ENCODE measurements at places on chromosomes 3 and 15.

GRCh38 chr3:99783011-99783573 lies 34.6 kb upstream of the CMSS1 start:
- no peak for ATAC-seq

DNA sequence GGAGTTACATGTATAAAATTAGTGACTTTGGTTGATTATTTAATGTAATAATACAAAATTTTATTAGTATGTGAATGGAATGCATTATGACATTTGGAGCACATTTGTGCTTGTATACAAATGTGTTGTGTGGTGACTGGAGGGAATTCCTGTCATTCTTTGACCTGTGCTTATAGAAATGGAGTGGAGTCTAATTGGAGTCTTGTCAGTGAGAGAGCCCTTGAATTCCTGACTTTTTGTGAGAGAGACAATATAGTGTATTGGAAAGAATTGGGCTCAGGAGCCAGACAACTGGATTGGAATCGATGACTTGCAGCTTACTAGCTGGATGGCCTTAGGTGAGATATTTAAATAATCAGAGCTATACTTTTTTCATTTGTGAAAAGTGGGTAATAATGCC lies 9.4 kb downstream of the TCF12 start:
- no peak for ATAC-seq

DNA sequence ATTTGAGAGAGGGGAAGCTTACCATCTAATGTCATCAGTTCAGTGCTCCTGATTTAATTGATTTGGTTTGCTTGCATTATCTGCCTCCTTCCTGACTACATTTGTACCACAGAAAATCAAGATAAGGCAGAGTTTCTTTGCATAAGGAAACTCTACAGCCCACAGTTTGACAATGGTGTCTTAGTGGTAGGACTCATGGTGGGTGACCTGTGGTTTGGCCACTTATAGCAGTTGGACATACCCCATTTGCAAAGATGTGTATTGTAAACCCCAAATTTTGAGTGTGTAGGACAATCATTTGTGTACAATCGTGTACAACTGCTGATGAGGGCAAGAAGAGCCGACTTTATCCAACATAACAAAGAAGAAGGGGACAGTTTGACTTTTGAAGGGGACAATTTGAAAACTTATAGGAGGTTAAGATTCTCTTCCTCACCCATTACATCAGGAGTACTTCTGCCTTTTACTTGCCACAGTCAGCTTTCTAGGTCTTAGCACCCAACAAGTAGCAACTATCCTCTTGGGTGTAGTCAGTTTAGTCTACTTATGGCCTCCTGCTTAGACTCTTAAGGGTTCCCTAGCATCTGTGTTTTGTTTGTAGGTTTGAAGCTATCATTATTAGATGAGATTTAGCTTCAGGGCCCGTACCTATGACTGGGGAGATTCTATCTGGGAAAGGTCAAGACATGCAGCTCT lies 6.2 kb downstream of the TGFBR2 start:
- ATAC-seq = no peak

DNA sequence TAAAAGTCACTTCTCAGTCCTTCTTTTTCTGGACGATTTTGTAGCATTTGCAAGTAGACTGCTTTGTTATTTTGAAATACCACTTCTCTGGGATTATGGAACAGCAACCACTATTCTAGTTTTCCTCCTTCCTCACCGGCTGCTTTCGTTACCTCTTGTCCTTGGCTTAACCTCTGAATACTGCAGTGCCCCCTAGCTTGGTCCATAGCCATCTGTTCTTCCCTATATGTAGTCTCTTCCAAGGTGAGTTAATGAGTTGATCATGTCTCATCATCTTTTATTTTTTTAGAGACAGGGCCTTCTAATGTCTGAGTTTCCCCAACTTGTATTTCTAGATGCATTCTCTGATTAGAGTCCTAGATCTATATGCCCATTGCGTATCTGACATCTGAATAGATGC lies 694.3 kb downstream of the NTRK3 start:
- ATAC-seq = no peak

DNA sequence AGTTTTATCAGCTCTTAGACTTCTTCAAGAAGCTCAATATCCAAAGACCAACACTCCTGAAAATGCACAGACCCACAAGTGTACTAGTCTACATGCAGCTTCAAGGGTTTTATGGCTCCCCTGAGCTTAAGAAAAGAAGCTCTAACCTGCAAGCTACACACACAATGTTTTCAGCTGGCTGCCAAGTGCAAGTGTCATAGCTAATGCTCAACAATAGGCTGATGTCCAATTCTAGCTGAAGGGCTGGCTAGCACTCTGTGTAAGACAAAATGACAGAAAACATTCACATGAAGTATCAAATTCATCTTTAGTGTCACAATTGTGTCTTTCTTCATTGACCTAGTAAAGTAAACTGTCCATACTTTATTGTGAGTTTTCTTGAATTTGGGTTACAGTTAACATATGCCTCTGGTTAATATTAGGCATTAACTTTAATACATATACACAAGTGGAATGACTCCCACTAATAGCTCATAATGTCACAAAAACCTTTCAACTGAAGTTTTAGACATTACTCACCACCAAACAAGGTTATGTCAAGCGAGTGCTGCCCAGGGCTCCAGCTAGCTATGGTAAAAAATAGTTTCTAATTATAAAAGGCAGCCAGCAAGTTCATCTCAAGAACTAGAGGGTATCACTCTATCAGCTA lies 15.1 kb downstream of the ABI3BP start:
- ATAC-seq = no peak

GRCh38 chr15:89556413-89557262 lies 18.6 kb upstream of the TICRR start:
- no peak for ATAC-seq

DNA sequence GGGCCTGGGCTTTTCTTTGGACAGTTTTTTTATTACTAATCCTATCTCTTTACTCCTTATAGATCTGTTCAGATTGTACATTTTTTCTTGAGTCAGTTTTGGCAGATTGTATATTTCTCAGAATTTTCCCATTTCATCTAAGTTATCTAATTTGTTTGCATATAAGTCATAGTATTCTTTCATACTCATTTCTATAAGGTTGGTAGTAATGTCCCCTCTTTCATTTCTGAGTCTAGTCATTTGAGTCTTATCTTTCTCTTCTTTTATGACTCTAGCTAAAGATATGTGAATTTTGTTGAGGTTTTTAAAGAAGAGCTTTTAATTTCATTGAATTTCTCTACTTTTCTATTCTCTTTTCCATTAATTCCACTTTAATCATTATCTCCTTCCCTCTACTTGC lies 27.2 kb downstream of the TRPM1 start:
- no peak for ATAC-seq

DNA sequence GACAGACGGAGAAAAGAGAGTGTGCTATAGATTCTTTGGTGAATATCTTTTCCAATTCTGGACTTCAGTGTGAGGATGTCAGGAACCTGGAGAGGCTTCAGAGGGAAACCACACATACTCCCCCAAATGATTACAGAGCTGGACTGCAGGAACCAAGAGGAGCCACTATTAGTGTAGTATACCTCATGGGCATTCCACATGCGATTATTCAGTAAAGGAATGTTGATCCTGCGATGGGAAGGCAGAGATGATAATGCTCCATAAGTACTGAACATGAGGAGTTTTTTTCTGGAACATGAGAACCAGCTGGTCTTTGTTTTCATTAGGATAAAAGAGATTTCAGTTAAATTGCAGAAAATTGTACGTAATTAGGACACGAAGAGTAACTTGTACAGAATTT lies 18.7 kb downstream of the STARD9 start:
- ATAC-seq = no peak

DNA sequence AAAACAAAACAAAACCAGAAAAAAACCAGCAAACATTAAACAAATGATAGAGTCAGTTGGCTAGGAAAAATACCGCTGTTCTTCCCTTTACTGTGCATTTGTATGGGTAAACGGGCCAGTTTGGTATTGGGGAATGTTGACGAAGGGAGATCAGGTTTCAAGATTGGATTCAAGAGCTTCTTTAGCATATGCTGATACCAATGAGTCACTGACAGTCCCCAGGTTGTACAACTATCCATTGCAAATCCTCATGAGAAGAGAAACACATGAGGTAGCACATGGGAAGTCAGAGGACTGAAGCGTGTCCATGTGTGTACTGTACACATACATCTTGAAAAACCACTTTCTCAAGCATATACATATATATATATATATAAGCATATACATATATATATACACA lies 25.6 kb downstream of the TIGIT start:
- no peak for ATAC-seq

Measured in activated CD4-positive, CD25-positive, alpha-beta regulatory T cell treated with anti-CD3 and anti-CD28 coated beads, Interleukin-2, amount 50 U/mL, for 24 hours (primary cell).